ENCODE measurements at places on chromosomes 12 and 14. TPM values are rescaled to one million over a fixed set of nuclear protein-coding genes. Genes with fewer than 3 reads are reported as not detected.

GRCh38 chr12:48986720-48987291, 8.7 kb downstream of the WNT1 start:
- DNase-seq = no peak

DNA sequence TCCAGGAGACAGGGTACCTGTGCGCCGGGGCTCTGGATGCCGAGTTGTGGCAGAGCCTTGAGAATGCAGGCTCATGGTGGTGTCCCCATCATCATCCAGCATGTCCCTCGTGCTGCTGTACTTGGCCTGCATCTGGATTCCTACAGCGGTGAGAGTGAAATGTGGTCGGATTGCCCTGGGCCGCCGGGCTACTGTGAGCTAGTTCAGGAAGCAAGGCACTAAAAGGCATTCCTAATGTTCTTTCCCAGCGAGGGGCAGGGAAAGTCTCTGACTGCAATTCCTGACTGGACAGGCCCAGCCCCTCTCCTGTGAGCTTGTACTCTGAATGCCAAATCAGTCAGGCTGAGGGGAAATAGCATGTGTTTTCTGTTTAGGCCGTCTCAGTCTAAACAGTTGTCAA, at the start of gene CLEC1A:
CLEC1A (minus strand) TSS at position 195 of the 400 bp plus-strand sequence; CDS start at position 132, 63 bp downstream.
- DNase-seq = no peak

GRCh38 chr12:87413784-87414183, 615.4 kb downstream of the C12orf50 start:
- no peak for DNase-seq

DNA sequence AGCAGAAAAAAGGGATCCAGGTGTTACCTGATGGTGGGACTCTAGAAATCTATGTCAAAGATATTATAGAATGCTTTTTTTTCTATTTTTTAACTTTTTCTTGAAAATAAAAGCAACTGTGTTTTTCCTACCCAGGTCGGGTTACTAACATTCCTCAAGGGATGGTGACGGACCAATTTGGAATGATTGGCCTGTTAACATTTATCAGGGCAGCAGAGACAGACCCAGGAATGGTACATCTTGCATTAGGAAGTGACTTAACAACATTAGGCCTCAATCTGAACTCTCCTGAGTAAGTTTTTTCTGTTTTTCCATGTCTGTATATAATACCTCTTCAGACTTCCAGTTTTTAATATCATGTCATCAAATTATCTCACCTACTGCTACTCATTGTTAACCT, 27.6 kb upstream of the KCNMB4 start:
- no peak for DNase-seq

- no peak for DNase-seq
Measured at GRCh38 chr14:104724981-104725771, 1.1 kb downstream of the ADSS1 start.

GRCh38 chr12:89552376-89552775, 26.5 kb upstream of the POC1B start:
- DNase-seq = no peak

The SPIC gene
- total RNA-seq = not detected

The RAD9B gene
- total RNA-seq = 1.5 TPM

The RNASE7 gene
- total RNA-seq = not detected
